T-cell (primary cell): ENCODE measurements at places on chromosomes 5 and 9. TPM values are rescaled to one million over a fixed set of nuclear protein-coding genes. Genes with fewer than 3 reads are reported as not detected.
A peak's percentile ranks its signal among the peaks of the same experiment; 100 is the strongest.

DNA sequence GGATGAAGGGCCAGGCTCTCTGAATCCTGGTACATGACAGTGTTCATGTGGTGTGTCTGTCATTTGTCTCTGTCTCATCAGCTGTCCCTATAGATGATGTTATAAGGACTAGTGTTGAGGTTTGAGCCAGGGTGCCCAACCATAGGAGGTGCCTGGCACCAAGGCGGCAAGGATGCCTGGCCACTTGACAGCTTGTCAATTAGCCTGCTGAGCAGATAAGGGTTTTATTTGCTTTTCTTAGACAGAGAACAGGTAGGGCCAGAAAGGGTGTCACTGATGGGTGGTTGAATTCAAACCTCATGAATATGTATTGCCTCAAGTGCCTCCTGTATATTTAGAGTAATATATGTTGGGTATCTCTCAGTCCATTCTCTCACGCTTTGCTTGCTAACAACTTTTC is 30.1 kb upstream of the AUH start:
- H3K27ac ChIP-seq, result no peak overlapping the region
- H3K27me3 ChIP-seq, result no peaks in the 10 kb centered on the region
- H3K36me3 ChIP-seq, result no peaks in the 10 kb centered on the region
- H3K4me3 ChIP-seq, result no peak overlapping the region
- no peak for DNase-seq

DNA sequence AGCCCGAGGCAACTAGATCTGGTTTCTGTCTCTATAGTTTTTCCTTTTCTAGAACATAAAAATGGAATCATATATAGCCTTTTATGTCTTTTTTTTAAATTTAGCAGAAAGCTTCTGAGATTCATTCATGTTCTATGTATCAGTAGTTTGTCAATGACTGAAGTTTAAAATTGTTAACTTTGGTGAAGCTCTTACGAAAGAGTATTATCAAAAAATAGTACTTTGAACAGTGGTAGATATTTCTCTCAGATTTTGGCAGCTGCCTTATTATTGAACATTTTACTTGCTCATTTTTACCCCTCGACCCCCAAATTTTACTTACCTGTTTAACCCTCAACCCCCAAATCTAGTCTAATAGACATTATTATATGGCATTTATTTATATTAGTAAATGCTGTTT is 10.2 kb downstream of the NIPBL start:
- no peak overlapping the region for H3K27ac ChIP-seq
- no peak for DNase-seq
- peaks cover 29% of the 10 kb centered on the region for H3K4me1 ChIP-seq
- no peak overlapping the region for H3K4me3 ChIP-seq
- no peaks in the 10 kb centered on the region for H3K27me3 ChIP-seq

GRCh38 chr9:127126971-127127370 is 4.5 kb upstream of the ANGPTL2 start:
- no peaks in the 10 kb centered on the region for H3K36me3 ChIP-seq
- H3K27ac ChIP-seq, result no peak overlapping the region
- no peak overlapping the region for H3K4me3 ChIP-seq
- no peak for DNase-seq
- H3K4me1 ChIP-seq, result no peaks in the 10 kb centered on the region

DNA sequence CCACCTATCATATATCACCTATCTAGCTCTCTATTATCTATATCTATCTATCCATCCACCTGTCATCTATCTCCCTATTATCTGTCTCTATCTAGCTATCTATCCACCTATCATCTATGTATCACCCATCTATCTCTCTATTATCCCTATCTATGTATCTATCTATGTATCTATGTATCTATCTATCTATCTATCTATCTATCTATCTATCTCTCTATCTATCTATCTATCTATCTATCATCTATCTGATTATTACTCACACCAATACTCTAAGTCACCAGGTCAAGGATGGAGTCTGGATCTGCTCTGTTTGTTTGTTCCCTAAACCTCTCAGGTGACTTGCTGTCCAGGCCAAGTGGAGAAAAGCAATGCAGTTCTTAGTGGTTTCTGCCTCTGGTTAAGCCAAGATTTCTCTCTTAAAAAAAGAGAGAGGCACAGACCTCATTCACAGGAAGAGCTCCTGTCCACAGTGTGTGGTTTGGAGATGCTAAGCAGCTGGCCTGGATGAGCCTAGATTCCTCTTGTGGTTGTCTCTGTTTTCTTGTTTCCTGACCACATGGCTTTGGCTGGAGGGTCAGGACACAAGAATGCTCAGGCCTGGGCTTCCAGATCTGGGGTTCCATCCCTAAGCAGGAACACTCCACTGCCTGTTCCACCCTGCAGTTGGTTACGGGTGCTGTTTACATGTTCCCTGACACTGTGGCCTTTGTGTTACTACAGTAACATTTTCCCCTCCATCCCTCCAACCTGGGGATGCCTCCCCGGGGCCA is 133.4 kb downstream of the PHF2 start:
- no peaks in the 10 kb centered on the region for H3K36me3 ChIP-seq
- H3K4me3 ChIP-seq, result no peak overlapping the region
- DNase-seq, result no peak
- H3K27me3 ChIP-seq, result no peaks in the 10 kb centered on the region
- H3K4me1 ChIP-seq, result no peaks in the 10 kb centered on the region

- no peak for DNase-seq
- H3K36me3 ChIP-seq, result no peaks in the 10 kb centered on the region
- no peaks in the 10 kb centered on the region for H3K4me1 ChIP-seq
- H3K27ac ChIP-seq, result no peak overlapping the region
Observed at GRCh38 chr5:31194892-31195555, 1.5 kb downstream of the CDH6 start.

GRCh38 chr5:26023361-26023760 is 1015.0 kb downstream of the CDH9 start:
- H3K4me1 ChIP-seq, result no peaks in the 10 kb centered on the region
- H3K4me3 ChIP-seq, result no peak overlapping the region
- H3K36me3 ChIP-seq, result no peaks in the 10 kb centered on the region
- no peak for DNase-seq
- H3K27me3 ChIP-seq, result no peaks in the 10 kb centered on the region

DNA sequence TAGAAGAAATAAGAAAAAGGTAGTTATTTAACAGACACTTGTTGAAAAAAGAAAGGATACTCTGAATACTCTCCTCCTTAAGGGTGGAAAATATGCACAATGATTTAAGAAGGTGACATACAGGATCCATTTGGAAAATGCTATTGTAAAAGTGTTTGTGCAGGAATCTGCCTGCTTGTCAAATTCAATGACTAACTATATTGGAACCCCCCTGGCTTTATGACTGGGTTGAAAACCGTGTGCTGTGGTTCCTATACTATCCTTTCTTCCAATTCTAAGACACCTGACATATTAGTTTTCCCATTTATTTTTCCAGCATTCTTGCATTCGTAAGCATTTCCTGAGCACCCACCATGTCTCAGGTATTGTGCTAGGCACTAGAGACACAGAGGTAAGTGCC is 220.0 kb downstream of the GLIS3 start:
- no peak for DNase-seq
- no peaks in the 10 kb centered on the region for H3K36me3 ChIP-seq
- H3K4me1 ChIP-seq, result no peaks in the 10 kb centered on the region
- H3K27ac ChIP-seq, result no peak overlapping the region
- no peak overlapping the region for H3K4me3 ChIP-seq

DNA sequence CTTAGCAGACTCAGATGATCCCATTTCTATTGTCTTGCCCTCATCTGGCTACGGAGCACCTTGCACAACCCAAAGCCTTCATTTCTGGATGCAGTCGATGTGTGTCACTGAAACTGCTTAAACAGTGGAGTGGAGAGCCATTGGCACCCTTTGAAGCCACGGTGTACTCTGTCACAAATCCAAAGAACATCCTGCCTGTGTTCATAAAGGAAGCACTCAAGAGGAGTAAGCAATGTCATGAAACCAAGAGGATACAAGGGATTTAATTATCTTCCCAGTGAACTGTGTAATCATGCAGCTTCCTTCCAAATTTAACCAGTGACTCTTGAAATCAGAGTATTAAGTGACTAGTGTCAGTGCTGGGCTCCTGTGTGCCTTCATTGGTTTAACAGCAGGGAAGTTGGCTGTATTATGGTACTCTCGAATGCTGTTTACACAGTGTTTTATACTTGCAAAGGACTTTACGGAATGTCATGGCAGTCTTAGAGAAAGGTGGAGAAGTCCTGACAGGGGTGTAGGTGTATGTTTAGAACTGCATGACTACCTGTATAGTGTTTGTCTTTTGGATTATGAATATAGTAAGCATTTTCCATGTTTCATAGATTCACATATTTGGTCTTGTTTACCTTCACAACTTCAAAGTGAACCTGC is 41.9 kb downstream of the CD180 start:
- peaks cover 8% of the 10 kb centered on the region for H3K36me3 ChIP-seq
- H3K27me3 ChIP-seq, result no peaks in the 10 kb centered on the region
- H3K27ac ChIP-seq, result no peak overlapping the region
- peaks cover 18% of the 10 kb centered on the region for H3K4me1 ChIP-seq

GRCh38 chr5:1564182-1564748 is 40.5 kb upstream of the LPCAT1 start:
- DNase-seq, result no peak
- no peaks in the 10 kb centered on the region for H3K4me1 ChIP-seq
- H3K27me3 ChIP-seq, result peaks cover 13% of the 10 kb centered on the region
- H3K4me3 ChIP-seq, result no peak overlapping the region
- no peak overlapping the region for H3K27ac ChIP-seq

DNA sequence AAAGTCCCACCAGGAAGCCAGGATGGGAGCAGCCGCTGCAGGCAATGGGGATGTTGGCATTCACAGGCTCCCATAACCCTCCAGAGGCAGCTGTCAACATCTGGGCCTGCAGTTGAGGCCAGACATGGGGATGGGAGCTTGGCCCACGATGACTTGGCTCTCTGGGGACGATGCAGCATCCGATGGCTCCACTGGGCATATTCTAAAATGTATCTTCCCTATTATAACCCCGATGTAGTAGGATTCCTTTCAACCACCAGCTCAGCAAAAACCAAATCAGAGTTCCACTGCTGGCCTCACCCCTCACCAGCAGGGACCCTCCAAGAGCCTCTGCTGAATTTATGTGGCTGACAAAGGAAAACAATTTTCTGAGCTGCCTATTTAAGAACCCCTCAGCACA is 7.1 kb downstream of the SPRY4 start:
- H3K27ac ChIP-seq, result no peak overlapping the region
- H3K4me1 ChIP-seq, result peaks cover 19% of the 10 kb centered on the region
- H3K27me3 ChIP-seq, result peaks cover 38% of the 10 kb centered on the region
- H3K4me3 ChIP-seq, result no peak overlapping the region
- DNase-seq, result no peak
- H3K36me3 ChIP-seq, result no peaks in the 10 kb centered on the region

- peak overlapping the region; percentile 58 for H3K4me3 ChIP-seq
- peaks cover 2% of the 10 kb centered on the region for H3K4me1 ChIP-seq
- no peak overlapping the region for H3K27ac ChIP-seq
- H3K36me3 ChIP-seq, result no peaks in the 10 kb centered on the region
Observed at GRCh38 chr5:132012371-132013005, 1.0 kb upstream of the ACSL6 start.

GRCh38 chr5:65047948-65048690 is 279.4 kb downstream of the CWC27 start:
- H3K27ac ChIP-seq, result no peak overlapping the region
- DNase-seq, result no peak
- no peaks in the 10 kb centered on the region for H3K4me1 ChIP-seq
- no peaks in the 10 kb centered on the region for H3K27me3 ChIP-seq
- H3K4me3 ChIP-seq, result no peak overlapping the region
- H3K36me3 ChIP-seq, result no peaks in the 10 kb centered on the region

GRCh38 chr9:83062651-83063527 is at the start of gene RASEF:
Gene RASEF, minus strand, starts transcription at chr9:83063142. Its CDS starts 275 bp downstream, at chr9:83062867.
- H3K36me3 ChIP-seq, result no peaks in the 10 kb centered on the region
- no peak within 1 kb of the TSS for H3K4me3 ChIP-seq
- H3K27ac ChIP-seq, result no peak within 1 kb of the TSS
- no peak for DNase-seq
- peaks cover 6% of the 10 kb centered on the region for H3K27me3 ChIP-seq
- H3K4me1 ChIP-seq, result no peaks in the 10 kb centered on the region

GRCh38 chr5:150066901-150067396 is 19.4 kb downstream of the CSF1R start:
- H3K27me3 ChIP-seq, result peaks cover 25% of the 10 kb centered on the region
- H3K4me1 ChIP-seq, result peaks cover 5% of the 10 kb centered on the region
- no peak overlapping the region for H3K27ac ChIP-seq
- DNase-seq, result no peak
- no peak overlapping the region for H3K4me3 ChIP-seq

GRCh38 chr5:14996997-14997396 is 125.4 kb upstream of the ANKH start:
- no peaks in the 10 kb centered on the region for H3K36me3 ChIP-seq
- peaks cover 2% of the 10 kb centered on the region for H3K27me3 ChIP-seq
- H3K4me3 ChIP-seq, result no peak overlapping the region
- H3K4me1 ChIP-seq, result peaks cover 8% of the 10 kb centered on the region
- no peak for DNase-seq

- no peak overlapping the region for H3K27ac ChIP-seq
- no peak for DNase-seq
- no peak overlapping the region for H3K4me3 ChIP-seq
- no peaks in the 10 kb centered on the region for H3K36me3 ChIP-seq
- no peaks in the 10 kb centered on the region for H3K4me1 ChIP-seq
- peaks cover 55% of the 10 kb centered on the region for H3K27me3 ChIP-seq
Observed at GRCh38 chr9:138077126-138077525, 199.5 kb downstream of the CACNA1B start.

DNA sequence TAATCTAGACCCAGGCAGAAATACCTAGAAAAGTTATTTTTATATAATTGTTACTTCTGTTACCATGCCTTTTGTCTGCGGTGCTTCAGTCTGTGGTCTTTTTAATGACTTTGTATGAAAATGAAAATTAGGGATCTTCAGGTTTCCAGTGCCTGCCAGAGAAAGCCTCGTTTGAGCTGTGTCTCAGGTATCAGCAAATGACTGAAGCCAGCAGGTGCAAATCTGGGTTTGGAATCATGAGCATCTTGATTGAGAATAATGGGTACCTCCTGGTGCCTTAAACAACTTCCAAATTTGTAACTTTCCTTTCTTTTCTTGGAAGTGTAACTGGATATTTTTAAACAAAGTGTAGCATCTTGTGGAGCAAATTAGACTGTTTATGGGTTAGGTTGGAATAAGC is 4.3 kb downstream of the ZBTB34 start:
- H3K4me1 ChIP-seq, result peaks cover 28% of the 10 kb centered on the region
- H3K27ac ChIP-seq, result no peak overlapping the region
- H3K36me3 ChIP-seq, result peaks cover 13% of the 10 kb centered on the region
- no peak for DNase-seq

DNA sequence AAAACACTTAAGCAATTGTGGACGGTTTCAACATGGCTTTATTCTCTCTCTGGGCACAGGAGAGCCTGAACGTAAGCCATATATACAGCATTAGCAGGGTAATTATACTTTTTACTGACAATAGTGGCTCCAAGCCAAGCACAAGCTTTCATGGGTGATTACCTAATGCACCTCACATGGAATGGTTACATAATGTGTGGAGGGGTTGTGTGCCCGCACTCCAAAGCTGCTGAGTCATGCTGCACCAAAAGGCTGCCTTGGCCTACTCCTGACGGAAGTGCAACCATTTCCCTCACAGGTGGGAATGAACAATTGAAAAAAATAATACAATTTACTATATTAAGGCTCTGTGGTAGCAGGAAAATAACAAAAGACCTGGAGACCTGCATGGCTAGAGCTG is 86.5 kb upstream of the ATP10B start:
- DNase-seq, result no peak
- H3K27me3 ChIP-seq, result no peaks in the 10 kb centered on the region
- no peak overlapping the region for H3K4me3 ChIP-seq
- no peak overlapping the region for H3K27ac ChIP-seq

ROR2 gene
- total RNA-seq, result 0.07 TPM

PCDHGA3 gene
- total RNA-seq, result not detected

PDE6A gene
- not detected for total RNA-seq

CD72 gene
- total RNA-seq, result 2.5 TPM

NSG2 gene
- total RNA-seq, result not detected

WDR5 gene
- 38.3 TPM for total RNA-seq

CD14 gene
- 1.3 TPM for total RNA-seq

MEF2C gene
- total RNA-seq, result 4.2 TPM

THBS4 gene
- 0.53 TPM for total RNA-seq

ZFYVE16 gene
- total RNA-seq, result 17.9 TPM

PRDM9 gene
- total RNA-seq, result not detected

TAF11L5 gene
- not detected for total RNA-seq
